ENCODE measurements at places on chromosomes 5 and 9.

DNA sequence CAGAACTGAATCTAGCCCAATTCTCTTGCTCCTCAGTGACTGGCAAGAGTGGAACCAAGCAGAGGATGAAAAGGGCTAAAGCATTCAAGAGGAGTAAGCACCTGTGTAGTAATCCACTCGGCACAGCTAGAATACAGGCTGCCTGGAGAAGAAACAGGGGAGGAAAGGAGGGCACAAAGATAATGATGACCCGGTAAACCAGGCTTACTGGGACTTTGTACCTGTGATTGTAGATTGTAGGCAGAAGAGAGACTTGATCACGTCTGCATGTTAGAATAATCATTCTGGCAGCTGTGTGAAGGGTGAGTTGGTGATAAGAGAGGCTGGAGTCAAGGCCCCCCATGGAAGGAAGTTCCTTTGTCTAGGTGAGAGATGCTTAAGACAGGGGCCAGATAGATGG, 20.6 kb upstream of the TNFSF15 start:
- no peak for DNase-seq

GRCh38 chr5:181203093-181203711, 1.8 kb downstream of the TRIM7 start:
- DNase-seq = no peak

DNA sequence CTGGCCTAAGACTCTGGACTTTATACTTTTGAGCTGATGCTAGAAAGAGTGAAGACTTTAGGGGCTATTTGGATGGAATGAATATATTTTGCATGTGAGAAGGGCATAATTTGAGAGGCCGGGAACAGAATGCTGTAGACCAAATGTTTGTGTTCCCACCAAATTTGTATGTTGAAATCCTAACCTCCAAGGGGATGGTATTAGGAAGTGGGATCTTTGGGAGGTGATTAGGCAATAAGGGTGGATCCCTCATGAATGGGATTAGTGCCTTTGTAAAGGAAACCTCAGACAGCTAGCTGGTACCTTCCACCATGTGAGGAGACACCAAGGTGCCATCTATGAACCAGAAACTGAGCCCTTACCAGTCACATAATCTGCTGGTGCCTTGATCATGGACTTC, 165.1 kb upstream of the S1PR3 start:
- no peak for DNase-seq

GRCh38 chr9:13532407-13532806, 252.9 kb upstream of the MPDZ start:
- DNase-seq = no peak

DNA sequence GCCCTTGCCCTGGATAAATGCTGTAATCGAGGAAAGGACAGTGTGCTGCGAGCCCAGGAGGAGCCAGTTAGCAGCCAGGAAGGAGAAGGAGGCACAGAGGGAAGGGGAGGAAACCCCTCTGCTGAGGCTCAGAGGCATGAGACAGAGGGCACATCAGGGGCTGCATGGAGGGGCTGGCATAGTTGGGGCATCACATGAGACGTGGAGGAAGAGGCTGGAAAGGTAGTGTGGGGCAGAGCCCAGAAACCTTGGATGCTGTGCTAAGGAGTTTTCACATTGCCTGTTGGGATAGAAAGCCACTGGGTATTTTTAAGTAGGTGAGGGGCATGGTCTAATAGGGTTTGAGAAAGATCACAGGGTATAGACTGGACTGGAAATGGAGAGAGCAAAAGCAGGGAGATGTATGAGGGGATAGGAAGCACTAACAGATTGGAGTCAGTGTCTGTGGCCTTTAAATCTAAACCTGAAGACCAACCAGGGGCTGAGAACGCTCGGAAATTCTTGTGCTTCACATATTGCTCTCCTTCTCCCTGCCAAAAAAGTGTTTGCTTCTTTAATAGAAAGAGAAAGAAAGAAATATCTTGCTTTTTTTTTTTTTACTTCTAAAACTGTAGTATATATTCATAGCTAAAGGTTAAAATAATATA, 33.0 kb upstream of the ANGPTL2 start:
- DNase-seq = peak; percentile 7

- peak; percentile 17 for DNase-seq
Observed at GRCh38 chr9:89648247-89649000, 43.6 kb downstream of the GADD45G start.

GRCh38 chr5:55371145-55371544, 63.4 kb downstream of the MTREX start:
- no peak for DNase-seq

- peak; percentile 17 for DNase-seq
Observed at GRCh38 chr5:15105799-15106393, 234.3 kb upstream of the ANKH start.

- DNase-seq = no peak
Observed at GRCh38 chr9:119689879-119690278, 320.6 kb upstream of the BRINP1 start.

GRCh38 chr5:157864067-157864466, 5.1 kb upstream of the CLINT1 start:
- no peak for DNase-seq

- DNase-seq = no peak
Observed at GRCh38 chr9:115301581-115301980, 183.6 kb upstream of the TNC start.

- DNase-seq = no peak
Observed at GRCh38 chr5:54049144-54049543, 261.2 kb downstream of the ARL15 start.

DNA sequence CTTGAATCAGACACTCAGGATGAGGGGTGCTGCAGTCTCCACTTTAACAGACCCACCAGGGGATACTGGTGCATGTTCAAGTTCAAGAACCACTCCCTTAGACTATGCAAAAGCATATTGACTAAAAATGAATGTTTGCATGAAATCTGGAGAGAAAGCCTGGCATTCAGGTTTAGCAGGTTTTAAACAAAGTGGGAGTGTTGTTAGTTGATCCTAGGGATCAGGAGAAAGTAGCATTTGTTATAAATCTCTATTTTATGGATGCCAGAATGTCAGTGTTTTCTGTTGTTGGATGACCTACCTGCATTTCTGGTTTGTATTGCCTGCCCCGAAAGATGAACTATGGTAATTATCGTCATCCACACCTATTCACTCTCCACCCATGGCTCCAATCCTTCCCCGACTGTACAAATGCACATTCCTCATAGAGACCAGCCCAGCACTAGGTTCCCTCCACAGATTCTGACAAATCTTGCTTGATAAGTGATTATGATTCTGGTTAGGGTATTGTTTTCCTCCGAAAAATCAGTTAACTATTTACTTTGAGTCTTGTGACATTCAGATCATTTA, 17.2 kb downstream of the TMEM252 start:
- DNase-seq = no peak

DNA sequence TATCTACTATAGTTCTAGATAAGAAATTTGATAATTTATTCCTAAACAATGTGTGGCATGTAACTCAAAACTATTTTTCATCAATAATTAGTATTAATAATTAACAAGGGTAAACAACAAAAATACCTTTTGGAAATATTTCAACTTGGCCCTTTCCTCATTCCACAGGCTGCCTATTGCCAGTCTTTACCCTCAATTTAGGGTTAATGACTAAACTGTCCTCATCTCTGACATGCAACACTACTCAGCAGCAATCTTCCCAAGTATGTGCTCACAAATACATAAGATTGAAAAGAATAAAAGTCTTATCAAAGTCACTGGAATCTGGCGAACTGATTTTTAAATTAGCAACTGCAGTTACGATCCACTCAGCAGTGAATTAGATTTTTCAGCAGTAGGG, 153.6 kb downstream of the GLIS3 start:
- DNase-seq = no peak

GRCh38 chr5:1112596-1113331, 901 bp upstream of the SLC12A7 start:
- no peak for DNase-seq

DNA sequence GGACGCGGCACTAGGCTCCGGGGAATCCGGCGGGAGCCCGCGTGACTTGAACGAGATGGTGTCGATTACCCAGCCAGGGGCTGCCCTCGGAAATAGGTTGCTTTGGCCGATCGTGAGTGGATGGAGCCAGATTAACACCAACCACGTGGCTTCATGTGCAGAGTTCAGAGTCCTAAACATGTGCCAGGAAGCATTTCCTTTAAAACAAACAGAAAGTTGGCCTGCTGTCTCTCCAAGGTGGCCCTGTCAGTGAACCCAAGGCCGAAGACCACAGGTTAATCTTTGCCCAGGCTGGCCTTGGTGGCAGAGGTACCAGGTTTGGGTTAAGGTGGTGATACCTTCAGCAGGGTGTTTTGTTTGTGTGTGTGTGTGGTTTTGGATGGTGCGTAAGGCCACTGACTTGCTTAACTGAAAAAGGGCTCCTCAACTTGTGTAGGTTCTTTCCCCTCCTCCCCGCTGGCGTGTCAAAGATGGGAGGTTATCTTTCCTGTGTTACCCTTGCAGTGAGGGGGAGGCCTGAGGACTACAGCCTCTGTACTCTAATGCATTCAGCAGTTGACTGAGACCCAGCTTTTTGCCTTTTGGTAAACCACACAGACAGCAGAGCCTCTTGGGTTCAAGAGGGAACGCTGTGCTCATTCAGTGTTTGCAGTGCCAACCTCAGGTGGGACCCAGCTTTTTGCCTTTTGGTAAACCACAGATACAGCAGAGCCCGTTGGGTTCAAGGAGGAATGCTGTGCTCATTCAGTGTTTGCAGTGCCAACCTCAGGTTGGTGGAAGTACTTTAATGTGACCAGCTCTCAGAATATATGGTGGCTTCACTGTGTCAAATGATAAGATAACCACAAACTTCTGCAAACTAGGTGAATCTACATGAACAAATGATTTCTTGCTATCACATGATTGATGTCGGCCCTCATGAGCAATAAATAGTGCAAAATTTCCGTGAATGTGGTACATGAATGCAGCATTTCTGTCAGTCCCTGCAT, 1.4 kb downstream of the IQGAP2 start:
- DNase-seq = no peak

GRCh38 chr5:16867577-16867953, 68.5 kb downstream of the MYO10 start:
- DNase-seq = no peak

GRCh38 chr9:128818839-128819715, 777 bp downstream of the ENDOG start:
- no peak for DNase-seq

- no peak for DNase-seq
Observed at GRCh38 chr5:180592176-180592575, 877 bp upstream of the SCGB3A1 start.

DNA sequence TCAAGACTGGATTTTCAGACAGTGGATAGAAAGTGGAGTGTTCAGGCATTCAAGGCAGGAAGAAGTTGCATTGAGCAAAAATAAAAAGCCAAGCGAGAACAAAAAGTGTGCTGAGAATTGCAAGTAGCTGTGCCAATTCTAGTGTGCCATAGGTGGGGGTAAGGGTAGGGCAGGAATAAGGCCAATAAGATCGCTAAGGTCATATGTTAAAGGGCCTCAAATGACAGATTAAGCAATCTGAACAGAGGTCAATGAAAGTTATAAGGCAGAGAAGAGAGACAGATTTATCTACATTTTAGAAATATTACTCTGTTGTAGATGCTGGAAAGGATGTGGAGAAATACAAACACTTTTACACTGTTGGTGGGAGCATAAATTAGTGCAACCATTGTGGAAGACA, 36.4 kb downstream of the NADK2 start:
- DNase-seq = no peak

GRCh38 chr9:7980041-7980440, 180.5 kb upstream of the DMAC1 start:
- no peak for DNase-seq

DNA sequence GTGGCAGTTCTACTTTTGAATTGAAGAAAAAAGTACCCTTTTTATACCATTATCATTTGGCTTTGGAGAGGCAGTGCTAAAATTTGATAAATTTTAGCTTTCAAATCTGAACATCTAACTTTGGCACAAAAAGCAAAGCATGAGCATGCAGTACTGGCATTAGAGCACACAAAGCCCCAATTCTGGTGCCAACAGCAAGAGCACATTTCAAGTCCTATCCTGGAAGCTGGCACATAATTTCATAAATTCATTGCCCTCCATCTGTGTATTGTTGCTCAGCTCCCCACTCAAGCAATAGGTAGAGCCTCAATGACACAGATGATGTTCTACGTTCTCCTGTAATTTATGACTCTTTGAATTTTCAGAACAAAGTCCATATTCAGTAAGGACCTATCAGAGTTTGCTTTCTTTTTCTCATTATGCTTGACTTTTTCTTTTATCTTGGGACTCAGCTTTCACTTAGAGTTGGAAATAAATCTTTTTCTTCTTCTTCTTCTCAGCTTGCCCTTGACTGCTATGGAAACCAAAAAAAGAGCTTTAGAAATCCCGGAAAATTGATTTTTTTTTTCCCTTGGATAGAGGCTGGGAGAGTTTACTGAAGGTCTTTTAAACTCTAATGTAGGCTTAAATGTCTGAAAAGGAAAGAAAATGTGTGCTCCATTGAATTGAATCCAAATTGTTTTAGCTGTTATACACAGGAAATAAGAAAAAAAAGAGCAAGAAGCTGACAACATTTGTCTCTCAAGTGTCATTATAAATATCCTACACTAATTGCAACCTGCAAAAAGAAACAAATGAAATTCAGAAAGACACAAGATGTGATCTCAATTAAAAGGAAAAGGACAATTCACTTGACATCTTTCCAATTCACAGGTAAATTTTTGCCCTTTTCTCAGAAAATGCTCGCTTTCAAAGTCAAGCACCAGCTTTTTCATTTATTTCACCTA, 380.8 kb upstream of the CDH18 start:
- no peak for DNase-seq

GRCh38 chr5:74767579-74767913, 497 bp downstream of the NSA2 start:
- no peak for DNase-seq

GRCh38 chr5:153267506-153267905, 223.0 kb upstream of the GRIA1 start:
- no peak for DNase-seq

DNA sequence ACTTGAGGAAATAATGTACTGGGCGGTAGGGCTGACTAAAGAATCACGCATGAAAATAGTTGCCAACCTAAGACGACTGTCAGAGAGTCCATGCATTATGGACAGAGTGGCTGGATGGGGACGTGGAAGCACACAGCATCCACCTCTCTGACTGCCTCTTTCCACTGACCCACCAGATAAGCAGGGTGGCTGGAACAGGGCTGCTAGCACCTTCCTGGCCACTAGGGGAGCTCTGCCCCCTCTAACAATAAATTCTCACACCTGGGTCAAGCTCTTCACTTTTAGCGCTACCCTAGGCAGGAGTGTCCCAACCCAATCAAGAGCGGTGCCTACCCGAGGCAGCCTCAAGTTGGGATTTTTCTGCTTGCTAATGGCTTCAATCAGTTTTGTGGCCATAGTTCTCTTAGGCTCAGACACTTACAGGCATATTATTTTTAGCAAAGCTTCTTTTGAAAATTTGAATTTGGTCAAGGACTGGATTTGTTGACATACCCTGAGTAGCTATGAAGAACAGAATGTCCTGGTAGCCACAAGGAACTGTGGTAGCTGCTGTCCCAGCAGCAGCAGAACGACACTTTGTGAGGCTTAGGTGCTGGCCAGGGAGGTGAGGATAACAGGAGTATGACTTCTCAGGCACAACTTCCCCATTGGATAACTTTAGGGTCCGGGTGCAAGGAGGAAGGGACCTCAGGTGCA, 6.9 kb upstream of the TPM2 start:
- DNase-seq = peak; percentile 59
